ENCODE measurements at places on chromosomes 6 and 20.

GRCh38 chr6:22727710-22728109, 158.3 kb downstream of the HDGFL1 start:
- no peak for DNase-seq

DNA sequence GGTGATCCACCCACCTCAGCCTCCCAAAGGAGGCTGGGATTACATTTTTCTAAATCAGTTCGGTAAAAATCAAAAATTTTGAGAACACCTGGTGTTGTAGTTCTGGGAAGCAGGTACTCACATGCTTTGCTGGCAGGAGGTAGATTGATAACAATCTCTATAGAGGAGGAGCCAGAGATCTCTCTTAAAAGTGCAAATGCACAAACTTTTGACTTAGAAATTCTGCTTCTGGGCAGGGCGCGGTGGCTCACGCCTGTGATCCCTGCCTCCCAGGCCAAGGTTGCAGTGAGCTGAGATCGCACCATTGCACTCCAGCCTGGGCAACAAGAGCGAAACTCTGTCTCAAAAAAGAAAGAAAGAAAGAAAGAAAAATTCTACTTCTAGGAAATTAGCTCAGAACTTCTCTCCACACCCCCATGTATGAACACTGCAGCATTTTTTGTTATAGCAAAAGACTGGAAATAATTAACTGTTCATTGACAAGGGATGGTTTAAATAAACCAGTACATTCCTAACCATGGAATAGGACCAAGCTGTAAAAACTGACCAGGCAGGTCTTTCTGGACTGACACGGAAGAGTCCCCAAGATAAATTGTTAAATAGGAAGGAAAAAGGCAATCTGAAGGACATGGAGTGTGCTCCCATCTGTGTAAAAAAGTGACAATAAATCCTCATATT, 14.4 kb upstream of the TRIB3 start:
- no peak for DNase-seq

DNA sequence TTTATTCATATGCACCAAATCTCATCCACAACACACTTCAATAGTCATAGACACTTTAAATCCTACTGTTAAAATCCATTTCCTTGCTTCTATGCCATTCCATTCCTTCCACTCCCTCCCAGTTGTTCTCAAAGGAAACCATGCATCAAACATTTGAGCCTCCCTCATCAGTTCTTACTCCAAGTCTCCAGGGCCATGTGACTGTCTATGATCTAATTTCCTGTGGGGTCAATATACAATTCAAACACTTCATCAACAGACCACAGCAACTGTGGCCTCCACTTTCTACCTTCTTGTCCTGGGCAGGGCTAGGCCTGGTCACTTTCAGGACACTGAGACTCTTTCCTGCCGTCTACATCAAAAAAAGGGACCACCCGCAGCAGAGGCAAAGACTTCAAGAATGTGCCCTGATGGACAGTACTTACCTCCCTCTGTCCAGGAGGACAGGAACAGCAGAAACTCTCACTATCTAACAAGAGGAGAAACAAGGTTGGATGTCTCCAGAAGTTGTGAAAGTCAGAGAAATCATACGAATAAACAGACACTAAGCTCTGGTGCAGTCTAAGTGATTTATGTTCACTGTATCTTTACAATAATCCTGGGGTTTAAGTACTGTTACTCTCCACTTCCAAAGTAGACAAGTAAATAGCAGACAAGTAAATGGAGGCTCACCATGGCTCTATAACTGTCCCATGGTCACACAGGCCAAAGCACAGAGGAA, 160.2 kb downstream of the QRSL1 start:
- no peak for DNase-seq

DNA sequence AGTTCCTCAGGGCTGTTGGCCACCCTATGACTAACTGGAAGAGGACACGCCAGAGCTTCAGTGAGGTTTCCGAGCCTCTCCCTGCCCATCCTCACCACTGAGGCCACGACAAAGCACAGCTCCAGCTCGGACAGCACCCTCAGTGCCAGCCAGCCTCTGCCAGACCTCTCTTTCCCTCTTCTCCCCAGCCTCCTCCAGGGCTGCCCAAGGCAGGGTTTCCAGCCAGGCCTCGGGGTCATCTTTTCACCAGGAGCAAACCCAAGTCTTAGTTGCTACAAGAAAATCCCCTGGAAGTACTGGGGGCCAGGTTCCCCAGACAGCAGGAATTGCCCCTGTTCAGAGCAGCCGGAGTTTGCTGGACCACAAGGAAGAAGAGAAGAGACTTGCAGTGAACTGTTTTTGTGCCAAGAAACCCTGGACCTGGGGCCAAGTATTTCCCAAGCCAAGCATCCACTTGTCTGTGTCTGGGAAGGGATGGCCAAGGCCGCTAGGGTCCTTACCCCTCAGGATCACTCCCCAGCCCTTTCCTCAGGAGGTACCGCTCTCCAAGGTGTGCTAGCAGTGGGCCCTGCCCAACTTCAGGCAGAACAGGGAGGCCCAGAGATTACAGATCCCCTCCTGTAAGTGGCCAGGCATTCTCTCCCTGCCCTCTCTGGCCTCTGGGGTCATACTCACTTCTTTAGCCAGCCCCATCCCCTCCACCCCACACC, 41.6 kb downstream of the PLAGL2 start:
- DNase-seq = no peak

GRCh38 chr20:42706759-42707158, 482.9 kb downstream of the PTPRT start:
- DNase-seq = no peak

DNA sequence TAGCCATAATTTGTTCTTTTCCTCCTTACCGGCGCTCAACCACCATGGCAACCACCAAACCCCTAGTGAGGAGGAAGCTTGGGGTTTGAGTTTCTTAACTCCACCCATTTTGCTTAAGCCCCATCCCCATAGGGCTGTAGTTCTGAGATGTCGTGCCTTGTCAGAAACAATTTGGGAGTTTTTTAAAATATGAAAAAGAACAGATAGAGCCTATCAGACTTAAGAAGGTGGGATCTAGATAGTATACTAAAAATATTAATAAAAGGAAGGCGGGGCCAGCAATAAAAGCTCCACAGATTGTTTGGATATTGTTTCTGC, 5.6 kb downstream of the BRD2 start:
- DNase-seq = no peak

- DNase-seq = no peak
Measured at GRCh38 chr6:153852481-153852880, 186.6 kb upstream of the OPRM1 start.

Data from GM18507 (cell line).